ENCODE measurements at places on chromosomes 5 and 9. TPM values are rescaled to one million over a fixed set of nuclear protein-coding genes. Genes with fewer than 3 reads are reported as not detected.

- peak; percentile 47 for DNase-seq
These were observed 98.8 kb downstream of the LHX2 start for GRCh38 chr9:124110307-124110915.

GRCh38 chr5:10461904-10462555 is 20.4 kb downstream of the ROPN1L start:
- DNase-seq, result no peak

GRCh38 chr5:180049185-180049548 is 22.4 kb downstream of the RNF130 start:
- DNase-seq, result no peak

The GLDC gene
- total RNA-seq, result 56.6 TPM

- DNase-seq, result no peak
These were observed 16.1 kb downstream of the SLC22A4 start for GRCh38 chr5:132310141-132310834.

GRCh38 chr5:37841203-37841602 is 1.4 kb upstream of the GDNF start:
- no peak for DNase-seq

DNA sequence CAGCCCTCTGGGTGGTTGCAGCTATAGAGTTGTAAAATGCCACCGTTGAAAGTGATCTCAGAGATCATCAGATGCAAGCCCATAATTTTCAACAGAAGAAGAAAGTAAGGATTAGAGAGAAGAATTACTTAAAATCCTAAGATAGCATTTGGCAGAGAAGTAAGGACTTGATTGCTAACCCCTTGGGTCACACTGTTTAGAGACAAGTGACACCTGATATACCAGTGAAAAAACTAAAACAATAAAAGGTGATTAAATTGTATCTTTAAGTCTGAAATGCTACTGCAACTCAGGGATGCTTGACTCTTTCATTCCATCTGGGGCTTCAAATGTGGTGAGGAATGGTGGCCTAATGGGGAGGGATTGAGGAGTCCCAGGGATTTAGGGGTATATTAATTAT is 280.9 kb upstream of the PANK3 start:
- no peak for DNase-seq

- peak; percentile 40 for DNase-seq
These were observed 16.9 kb upstream of the ZNF366 start for GRCh38 chr5:72523960-72524582.

DNA sequence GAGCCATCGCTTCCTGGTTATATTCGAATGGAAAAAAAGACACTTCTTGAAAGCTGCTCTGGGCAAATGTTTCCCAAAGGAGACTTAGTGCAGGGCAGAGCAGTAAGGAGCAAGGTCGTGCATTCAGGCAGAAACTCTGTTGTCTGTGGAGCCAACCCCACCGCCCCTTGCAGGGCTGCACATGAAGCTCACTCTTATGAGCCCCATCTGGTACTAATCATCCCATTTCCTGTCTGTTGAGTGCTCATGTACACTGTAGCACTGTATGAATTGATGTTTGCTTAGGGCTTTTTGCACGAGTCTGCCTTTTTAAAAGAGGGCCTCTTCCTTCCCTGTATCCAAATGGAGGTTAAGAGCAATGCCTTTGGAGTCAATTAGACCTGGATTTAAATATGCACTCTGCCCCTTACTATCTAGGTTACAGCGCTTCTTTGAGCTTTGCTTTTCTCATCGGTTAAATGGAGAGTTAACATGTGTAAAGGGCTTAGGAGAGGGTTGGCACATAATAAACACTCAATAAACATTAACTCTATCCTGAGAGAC is 25.4 kb downstream of the HMHB1 start:
- peak; percentile 30 for DNase-seq

The WHRN gene
- total RNA-seq, result 8.9 TPM

The CCL21 gene
- total RNA-seq, result 0.44 TPM
